GM12891 (cell line): ENCODE measurements at places on chromosomes 4 and X.

DNA sequence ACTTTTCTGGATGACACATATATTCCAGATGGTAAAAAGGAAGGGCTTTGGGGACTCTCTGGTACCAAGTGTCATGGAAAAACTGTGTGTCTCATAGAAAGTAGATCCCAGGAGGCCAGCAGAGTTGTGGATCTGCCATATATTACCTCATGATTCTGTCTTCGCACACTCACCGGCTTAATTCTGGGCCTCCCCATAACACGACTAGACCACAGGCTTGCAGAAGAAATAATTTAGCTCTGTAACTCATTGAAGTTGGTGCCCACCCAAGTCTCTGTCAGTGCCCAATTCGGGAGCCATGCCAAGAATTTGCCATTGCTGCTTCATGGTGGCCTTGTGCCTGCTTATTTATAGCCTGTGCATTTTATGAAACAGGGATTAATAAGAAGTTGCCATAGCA lies 104.5 kb downstream of the AR start:
- DNase-seq = no peak

DNA sequence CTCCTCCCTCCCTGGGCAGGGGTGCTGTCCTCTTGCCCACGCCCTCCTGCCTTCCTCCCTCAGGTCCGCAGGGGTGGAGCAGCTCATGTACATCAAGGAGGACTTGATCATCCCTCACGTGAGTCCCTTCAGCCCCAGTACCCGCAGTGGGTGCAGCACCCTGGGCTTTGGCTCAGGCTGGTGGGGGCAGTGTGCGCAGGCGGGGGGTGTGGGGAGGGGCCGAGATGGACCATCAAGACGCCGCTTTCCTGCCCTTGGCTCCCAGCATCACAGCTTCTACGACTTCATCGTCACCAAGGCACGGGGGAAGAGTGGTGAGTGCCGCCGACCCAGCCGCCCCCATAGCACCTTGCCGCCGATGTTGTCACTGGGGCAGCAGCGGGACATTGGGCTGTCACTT lies 5.7 kb downstream of the FAM50A start:
- no peak for DNase-seq

DNA sequence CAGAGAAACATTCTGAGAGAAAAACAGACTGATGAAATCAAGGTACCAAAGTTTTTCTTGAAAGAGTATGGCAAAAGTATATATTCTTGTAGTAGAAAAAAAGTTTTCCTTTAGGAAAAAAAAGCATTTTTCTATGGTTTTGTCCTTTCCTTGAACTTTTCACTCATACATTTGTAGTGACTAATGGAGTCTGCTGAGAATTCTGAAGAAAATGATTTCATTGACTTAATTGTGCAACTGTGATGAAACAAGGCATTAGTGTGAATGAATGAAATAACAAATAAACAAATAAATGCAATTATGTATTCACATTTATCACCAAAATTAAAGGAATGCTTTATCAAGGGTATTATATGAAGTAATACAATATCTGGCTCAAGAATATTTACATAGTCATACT lies 5.7 kb downstream of the CSN1S1 start:
- no peak for DNase-seq

DNA sequence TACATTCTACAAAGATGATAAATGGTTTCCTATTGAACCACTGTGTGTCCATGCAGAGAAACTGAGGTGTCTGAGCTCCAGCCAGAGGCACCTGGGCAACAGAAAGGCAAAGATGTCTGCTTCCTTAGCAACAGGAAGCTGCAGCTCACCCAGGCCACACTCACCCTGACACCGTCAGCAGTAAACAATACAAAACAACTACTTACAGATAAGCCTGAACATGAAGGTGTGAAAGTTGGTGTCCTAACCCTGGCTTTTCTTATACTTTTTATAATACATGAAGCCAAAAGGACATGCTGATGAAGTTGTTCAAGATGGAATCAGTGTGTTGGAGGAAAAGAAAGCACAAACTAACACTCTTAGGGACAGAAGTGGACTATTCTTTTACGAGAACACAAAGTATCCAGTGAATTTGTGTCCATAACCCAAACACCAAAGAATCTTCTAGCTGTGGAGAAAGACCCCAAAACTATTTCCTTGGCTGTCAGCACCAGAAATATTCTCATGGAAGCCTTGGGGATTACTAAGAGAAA lies 117.3 kb downstream of the SYNPO2 start:
- DNase-seq = no peak

GRCh38 chr4:113223001-113223400 lies 173.5 kb downstream of the ANK2 start:
- no peak for DNase-seq

DNA sequence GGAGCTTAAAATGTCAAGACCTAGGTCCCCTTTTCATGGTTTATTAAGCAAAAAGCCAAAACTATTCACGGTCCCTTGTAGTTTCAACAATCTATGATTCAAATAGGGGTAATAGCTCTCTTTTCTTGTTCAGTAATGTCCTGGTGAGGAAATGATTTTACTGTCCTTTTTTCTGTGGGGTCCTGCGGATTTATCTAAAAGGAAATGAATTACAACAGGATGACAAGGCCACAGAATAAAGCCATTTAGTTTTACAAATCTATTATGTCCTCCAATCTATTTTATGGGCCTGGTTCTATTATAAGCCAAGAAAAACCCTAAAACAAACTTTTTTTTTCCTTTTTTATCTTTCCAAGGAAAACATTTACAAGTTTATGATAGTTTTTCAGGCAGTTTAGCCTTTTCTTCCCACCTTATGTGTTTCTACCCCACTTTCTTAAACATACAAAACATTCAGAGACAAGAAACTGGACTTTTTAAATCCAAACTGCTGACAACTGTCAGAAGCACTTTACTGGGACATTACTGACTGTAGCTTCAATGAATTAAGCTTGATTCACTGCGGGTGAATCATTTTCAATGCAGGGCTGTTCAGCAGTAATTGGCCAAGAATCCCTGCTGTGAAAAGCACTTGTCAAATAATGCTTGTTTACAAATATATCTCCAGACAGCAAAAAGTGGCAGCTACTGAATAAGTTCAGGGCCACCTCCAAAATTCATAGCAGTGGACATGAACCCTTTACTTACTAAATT lies 4.3 kb downstream of the EPHA5 start:
- no peak for DNase-seq

GRCh38 chr4:81237791-81238190 lies 22.8 kb upstream of the PRKG2 start:
- DNase-seq = no peak

GRCh38 chr4:70603856-70604255 lies 11.8 kb downstream of the AMBN start:
- no peak for DNase-seq

DNA sequence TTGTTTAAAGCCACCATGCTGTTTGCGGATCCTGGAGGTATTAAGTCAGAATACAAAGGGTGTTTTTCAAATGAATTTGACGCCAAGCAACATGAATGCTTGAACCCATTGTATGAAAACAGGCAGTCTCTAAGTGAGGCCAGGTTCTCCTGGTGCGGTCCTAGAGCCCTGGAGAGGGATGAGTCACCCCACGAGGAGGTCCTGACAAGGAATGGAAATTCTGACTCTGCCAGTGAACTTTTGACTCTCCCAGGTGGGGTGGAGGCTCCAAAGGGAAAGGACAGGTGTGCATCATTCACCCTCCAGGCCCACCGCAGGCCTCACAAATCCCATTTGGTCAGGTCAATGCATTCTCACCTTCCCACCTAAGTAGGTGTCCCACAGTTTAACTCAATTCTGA lies 1.5 kb downstream of the TRIM2 start:
- DNase-seq = no peak

- no peak for DNase-seq
Observed at GRCh38 chr4:103054030-103054429, 22.5 kb downstream of the SLC9B2 start.

GRCh38 chr4:125338814-125339213 lies 24.1 kb downstream of the FAT4 start:
- no peak for DNase-seq

GRCh38 chrX:19740744-19741143 lies 146.7 kb downstream of the SH3KBP1 start:
- no peak for DNase-seq

- DNase-seq = no peak
Observed at GRCh38 chrX:23598575-23598974, 68.7 kb upstream of the PRDX4 start.

- no peak for DNase-seq
Observed at GRCh38 chr4:81442484-81443085, 29.1 kb downstream of the RASGEF1B start.

GRCh38 chrX:53481093-53481492 lies 46.9 kb upstream of the HSD17B10 start:
- no peak for DNase-seq

DNA sequence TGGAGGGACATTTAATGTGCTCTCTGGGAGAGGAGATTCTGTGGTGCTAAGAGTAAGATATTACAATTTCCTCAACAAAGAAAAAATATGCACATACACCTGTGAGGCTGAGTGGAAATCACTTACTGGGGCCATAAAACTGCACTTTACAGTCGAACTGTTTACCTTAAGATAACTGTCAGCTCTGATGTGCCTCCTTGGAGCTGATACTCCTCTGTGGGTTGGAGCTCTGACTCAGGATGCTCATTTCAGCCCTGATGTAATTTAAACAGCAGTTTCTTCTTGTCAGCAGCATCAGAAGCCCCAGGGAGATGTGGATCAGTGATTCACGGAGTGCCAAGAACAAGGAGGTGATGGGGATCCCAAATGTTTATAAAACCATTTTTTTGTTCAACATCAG lies 241.9 kb upstream of the SFRP2 start:
- no peak for DNase-seq

DNA sequence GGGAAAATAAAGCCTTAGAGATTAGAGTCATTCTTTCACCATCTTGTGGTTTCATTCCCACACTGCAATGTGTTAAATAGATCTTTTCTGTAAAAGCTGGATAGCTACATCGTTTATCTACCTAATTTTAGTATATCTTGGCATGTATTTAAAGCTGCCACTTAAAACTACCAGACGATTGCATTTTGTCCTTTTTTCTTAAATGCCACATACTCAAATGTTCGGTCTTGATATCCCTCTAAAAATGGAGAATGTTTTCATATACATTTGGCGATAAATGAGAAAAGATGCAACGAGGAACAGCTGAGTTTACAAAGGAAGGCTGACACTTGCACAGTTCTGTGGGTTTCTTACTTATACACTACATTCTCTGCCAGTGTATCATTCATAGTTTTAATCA lies 148.3 kb downstream of the CENPC start:
- no peak for DNase-seq

DNA sequence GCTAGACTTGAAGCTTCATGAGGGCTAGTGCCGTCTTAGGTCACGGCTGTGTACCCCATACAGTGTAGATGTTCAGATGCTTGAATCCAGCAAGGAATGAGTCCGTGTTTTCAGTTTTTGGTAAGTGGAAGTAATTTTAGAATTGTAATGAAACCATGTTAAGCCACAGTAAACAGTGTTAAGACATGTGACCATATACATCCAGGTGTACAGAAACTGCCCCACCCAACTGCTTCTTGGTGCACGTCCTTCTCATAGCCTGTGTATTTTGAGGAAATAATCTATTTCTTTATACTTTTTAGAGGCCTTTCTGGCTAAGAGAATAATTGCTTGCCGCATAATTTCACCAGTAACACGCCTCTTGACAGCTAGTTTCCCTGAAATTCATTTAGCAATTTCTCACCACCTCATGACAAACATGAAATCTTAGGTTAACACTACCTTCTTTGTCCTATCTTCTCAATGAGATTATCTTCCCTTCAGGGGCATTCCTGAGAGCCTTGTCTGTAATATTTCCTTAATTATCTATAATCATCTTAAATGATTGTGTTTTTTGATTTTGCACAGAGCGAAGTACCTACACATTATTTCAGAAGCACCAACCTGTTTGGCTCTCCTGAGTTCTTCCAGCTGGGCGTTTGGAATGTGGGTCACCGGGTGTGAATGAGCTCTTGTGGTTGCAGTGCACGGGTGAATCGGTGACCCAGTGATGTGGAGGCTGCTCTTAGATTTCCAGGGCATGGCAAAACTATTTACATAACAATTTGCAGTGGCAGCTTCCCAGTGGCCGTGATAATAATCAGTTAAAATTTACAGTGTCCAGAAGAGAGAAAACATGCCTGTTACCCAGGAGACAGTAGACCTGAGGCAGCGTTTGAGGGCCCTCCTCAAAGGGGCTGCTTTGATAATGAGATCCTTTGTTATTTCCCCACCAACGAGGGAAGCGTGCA lies 50.2 kb upstream of the TADA2B start:
- no peak for DNase-seq

DNA sequence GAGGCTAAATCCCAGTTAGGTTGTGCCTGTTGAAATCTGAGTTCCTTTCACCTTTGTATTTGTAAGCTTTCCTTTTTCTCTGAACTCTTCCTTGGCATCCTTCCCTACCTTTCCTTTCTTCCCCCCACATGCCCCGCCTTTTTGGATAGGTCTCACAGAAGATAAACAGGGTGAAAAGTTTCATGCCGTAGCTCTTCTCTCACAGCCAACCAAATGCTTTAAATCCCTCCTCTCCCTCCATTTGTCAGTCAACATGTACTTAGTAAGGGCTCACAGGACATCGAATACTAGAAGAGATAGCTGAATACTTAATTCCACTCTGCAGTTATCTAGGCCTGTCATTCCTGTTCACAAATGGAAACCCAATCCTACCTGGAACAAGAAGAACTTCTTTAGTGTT lies 107.1 kb upstream of the BMPR1B start:
- no peak for DNase-seq

DNA sequence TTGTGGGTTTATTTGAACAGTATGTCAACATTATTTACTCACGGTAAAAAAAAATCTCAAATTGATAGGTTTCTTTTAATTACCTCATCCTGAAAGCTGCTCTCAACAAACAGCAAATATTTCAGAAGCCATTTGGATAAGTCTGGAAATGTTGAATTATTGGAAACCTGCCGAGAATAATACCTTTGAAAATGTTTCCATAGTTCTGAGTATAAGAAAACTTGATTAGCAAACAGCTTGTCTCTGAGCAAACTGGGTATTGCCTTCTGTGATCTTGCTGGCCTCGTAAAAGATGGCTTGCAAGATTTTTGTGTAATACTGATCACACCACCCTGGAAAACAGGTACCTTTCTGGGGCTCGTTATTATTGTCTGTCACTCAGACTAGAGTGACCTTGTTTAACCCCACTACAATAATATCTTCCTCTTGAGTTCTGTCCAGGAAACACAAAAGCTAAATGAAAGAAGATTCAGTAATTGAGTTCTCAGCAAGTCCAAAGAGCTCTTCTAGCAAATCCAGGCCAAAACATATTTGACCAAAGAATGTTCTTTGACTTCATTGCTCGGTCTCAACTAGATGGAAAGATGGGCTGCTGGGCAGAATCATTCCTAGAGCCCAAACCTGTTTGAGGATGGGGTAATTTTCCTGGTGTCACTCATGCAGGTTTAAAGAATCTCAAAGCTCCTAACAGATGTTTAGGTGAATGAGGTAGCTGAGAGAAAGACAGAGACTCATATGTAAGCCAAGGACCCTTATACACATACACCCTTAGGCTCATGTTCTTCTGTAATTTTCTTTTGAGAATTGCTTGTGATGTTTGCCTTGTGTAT lies 255.6 kb upstream of the JADE1 start:
- DNase-seq = no peak
